ENCODE measurements at places on chromosomes 1 and 21.

DNA sequence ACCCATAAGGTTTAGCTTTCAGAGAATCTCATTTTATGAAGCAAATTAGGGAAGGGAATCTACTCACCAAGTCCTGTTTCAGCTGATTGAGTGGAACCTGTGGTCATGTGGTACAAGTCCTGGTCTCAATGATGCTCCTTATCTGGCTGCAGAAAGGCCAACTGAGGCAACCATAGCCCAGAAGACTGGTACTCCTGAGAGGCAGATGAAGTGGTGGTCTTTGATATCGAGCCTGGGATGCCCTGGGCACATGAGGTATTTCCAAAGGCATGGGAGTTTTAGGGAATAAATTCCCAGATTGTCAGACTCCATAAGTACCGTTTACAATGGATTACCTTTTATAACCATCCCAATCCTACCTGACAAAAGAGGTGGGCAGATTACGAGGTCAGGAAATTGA, 3.3 kb downstream of the MX1 start:
- no peak for DNase-seq

DNA sequence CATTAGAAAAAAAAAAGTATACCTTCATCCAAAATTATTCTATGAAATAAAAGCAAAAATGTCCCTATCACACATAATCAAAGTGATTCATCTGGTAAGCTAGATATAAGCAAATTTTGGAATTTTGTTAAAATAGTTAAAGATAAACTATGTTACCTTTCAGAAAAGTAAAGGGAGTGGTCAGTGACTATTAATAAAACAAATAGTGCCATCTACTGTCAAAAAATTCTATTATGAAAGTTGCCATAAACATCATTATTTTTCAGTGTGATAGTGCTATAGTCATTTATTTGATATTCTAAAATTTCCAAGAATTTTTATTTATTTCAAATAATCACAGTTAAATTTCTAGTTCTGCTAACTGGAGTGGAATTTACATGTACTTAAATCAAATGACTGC, 803.7 kb downstream of the KCNT2 start:
- no peak for DNase-seq

DNA sequence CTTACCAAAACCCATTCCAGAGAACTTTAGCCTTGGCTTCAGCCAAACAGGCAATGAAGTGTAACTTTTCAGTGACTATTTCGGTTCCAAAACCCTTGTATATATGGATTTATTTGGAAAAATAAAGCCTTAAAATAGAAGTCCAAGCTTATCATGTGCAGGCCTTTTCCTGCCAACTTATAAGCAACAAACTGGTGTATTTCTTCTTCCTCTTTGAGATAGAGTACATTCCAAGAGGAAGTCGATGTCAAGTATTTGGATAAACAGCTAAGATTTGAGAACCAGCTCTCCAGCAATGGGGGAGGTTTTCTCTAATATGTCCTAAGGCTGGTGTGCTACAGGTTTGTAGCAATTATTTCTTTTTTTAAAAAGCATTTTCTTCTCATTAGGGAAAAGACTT, 407.8 kb downstream of the DUSP10 start:
- DNase-seq, result no peak

DNA sequence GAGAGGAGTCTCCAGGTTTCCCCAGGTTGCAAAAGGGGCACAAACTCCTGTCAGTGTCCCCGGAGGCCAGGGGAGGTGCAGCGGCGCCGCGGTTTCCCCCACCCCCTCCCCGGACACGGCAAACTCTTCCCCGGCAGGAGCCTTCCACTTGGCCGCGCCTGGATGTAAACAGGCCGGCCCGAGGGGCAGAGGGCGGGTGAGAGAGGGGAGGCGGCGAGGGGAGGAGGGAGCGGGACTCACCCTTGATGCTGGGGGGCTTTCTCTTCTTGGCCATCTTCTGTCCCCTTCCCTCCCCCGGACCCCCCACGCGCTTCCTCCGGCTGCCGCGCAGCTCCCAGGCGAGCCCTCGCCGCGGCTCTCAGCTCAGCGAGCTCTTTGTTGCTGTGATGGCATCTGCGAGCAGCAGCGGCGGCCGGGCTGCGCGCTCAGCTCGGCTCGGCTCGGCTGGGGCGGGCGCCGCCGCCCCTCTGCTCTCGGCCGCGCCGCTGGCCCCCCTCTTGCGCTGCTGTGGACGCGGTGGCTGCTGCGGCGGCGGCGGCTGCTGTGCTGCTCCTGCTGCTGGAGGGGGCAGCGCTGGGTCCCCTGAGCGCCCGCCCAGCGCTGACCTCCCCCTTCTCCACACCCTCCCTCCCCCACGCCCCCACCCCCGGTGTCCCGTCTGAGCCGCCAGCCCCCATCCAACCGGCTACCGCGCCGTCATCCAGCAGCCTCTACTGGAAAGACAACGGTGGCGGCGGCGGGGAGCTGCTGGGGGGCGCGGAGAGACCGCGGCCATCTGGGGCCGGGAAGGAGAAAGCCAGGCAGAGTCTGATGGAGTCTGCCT, 4.9 kb upstream of the SLC44A5 start:
- no peak for DNase-seq

DNA sequence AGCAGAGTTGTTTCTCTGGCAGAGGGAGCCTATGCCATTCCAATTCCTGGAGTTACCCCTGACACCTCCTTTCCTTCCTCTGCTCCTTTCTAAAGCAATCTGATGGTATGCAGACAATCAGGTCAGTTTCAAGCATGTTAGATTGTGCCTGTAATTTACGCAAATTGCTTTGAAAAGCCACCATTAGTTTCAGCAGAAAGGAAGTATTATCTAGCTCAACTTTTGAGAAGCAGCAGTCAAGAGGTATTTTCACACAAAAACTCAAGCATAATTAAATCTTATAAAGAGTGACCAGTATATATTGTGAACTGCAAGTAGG, 2.2 kb downstream of the ERRFI1 start:
- no peak for DNase-seq

DNA sequence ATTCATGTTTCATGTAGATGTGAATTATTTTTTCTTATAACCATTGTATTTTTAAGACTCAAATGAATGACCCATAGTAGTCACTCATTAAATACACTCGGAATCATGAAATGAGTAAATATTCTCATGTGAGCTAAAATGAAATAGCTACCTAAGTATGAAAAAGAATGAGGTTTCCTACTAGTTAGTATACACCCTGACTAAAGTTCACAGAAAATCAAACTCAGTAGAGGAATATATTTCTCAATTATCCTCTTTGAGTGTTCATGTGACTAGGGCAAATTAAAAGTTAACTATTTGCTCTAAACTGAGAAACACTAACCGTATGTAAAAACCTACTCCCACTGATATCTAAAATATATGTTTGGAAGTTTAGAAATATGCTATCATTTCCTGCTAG, 187.8 kb downstream of the BRINP3 start:
- DNase-seq, result no peak

GRCh38 chr1:197415221-197415620, 147.2 kb downstream of the CRB1 start:
- DNase-seq, result no peak

- DNase-seq, result no peak
Measured at GRCh38 chr1:167791281-167792187, 69.8 kb downstream of the MPZL1 start.

DNA sequence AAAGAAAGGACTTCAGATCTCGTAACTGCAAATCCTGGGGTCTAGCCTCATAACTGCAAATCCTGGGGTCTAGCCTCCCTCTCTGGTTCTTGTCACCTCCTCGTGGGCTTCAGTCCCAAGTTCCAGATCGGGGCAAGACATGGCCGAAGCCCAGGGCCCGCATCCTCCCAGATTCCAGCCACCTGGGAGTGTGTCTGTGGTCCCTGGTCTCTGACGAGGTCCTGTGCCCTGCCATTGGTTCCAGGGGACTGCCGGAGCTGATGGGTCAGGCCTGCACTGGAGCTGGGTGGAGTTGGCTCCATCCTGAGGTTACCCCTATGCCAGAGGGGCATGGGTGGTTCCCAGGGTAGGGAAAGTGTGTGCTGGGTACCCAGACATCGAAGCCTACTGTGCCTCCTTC, 17.7 kb upstream of the C1orf174 start:
- no peak for DNase-seq

- DNase-seq, result no peak
Measured at GRCh38 chr1:12296623-12297022, 66.8 kb downstream of the VPS13D start.

DNA sequence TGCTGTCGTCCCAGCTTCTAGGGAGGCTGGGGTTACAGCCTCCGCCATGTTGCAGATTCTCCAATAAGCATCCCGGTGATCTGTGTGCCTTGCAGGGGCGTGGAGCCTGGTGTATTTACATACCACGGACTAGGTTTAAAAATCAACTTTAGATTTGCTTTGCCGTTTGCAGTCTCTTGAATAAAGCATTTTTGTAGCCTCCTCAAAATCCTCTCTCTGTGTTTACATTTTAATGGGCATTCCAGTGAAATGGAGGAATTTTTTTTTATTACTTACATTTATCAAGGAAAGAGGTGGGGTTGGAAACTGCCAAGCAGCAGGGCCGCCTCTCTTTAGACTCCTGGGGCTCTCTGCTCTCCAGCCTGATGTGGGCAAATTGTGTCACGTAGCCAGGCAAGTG, 437.5 kb upstream of the VAMP3 start:
- DNase-seq, result no peak

DNA sequence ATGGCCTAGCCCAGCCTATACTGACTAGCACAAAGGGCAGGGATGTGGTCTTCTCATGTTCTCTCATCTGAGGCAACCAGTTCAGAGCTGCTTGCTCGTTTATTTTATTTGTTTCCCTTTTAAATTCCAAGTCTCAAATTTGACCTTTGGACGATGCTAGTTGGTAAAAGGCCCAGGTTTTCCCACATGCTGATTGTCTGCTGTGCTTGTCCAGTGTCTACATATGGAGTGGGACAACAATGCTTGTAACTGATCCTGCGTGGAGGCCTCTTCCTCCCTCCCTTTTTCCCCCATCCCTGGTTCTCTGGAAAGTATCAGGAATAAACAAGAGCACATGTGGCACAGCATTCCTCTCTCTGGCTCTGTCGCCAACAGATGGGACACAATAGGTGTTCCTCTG, 34.0 kb upstream of the BEND5 start:
- no peak for DNase-seq

GRCh38 chr1:1537626-1538250, 2.7 kb downstream of the TMEM240 start:
- DNase-seq, result no peak

- DNase-seq, result no peak
Measured at GRCh38 chr1:226476648-226477319, 68.9 kb upstream of the PARP1 start.

DNA sequence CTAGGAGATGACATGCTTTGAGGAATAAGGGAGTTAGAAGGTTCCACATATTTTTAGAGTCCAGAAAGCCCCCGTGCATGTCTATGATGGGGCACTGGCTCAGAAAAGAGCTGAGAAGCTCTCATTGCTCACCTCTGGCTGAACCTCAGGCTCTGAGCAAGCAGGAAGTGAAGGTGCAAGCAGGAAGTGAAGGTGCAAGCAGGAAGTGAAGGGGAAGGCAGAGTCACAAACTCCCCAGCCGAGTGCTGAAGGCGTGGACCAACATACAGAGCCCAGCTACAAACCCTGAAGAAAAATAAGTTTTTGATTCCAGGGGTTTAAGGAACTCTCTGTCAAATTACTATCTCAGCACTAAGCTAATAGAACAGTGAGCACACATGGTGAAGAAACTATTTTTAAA, 7.0 kb downstream of the KRTAP10-8 start:
- no peak for DNase-seq

DNA sequence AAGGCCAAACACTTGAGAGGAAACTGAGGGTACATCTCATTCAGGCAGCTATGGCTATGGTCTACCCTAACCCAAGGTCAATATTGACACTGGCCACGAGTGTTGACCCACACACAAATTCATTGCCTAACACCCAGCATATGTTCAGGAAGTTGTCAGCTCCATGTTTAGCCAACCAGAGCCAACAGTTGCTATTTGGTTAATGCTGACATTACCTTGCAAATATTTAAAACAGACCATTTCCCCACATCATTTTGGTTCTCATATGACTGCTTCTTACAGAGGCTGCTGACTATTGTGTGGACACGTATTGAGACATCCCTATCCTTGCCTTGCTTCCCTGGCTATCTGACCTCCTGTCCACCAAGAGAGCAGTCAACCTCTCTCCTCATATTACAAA, 97.3 kb downstream of the LMX1A start:
- no peak for DNase-seq

GRCh38 chr1:147618077-147618569, 52.2 kb downstream of the ACP6 start:
- DNase-seq, result no peak

DNA sequence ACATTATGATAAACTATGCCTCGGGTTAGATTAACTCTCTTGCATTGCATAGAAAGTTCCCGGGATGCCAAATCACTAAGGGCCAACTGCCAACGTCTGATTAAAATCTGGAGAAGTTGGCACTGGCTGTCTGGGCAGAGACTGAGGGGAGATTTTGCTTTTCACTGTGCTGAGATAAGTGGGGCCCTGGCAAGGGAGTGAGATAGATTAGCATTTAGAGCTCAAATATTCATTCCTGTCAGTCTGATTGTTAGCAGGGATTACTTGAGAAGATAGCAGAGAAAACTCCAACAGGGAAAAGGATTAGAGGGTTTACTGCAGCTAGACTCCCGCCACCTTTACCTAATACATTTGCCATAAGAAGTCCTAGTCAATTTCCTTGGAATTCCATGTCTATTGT, 714.1 kb upstream of the CHRM3 start:
- DNase-seq, result no peak

DNA sequence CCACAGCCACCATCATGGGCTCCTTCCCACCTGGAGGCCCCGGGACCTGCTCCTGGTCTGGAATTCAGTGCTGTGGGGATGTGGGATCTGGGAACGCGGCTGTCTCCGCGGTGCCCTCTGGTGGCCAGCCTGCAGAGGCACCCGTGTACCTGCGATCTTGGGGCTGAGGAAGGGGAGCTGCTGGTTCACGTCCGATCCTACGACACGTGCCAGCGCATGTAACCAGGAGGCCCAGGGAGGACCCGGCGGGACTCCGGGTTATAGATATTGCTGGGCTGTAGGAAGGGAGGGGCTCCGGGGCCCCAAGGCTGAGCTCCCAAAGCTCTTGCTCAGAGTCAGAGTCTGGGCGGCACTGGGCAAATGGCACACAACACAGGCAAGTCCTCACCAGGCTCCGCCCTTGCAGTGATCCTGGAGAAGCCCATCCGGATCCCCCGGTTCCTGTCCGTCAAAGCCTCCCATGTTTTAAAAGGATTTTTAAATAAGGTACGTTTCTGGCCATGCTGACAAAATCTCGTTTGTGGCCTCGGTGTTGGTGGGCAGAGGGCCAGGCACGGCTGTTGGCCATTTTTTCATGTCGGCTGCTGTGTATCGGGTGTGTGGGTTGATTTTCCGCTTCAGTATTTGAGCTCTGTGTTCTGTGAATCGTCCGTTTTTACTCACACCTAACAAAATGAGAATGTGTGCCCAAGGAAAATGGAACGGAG, 20.1 kb downstream of the FAAP20 start:
- peak; percentile 79 for DNase-seq

- peak; percentile 26 for DNase-seq
Measured at GRCh38 chr1:4741876-4742423, 87.5 kb downstream of the AJAP1 start.

- DNase-seq, result peak; percentile 54
Measured at GRCh38 chr1:20376880-20377494, 86.3 kb downstream of the VWA5B1 start.

- DNase-seq, result no peak
Measured at GRCh38 chr21:26162081-26162480, 8.5 kb downstream of the APP start.

- DNase-seq, result no peak
Measured at GRCh38 chr1:90963236-90963635, 58.6 kb downstream of the ZNF644 start.

Measured in HTR-8/SVneo (cell line).